ENCODE measurements at places on chromosomes 6 and 20. TPM values are rescaled to one million over a fixed set of nuclear protein-coding genes. Genes with fewer than 3 reads are reported as not detected.

Gene SIRPG
- total RNA-seq = not detected

Gene CDH4
- total RNA-seq = 6.7 TPM

Gene GHRH
- not detected for total RNA-seq

Gene LSM2
- total RNA-seq = 49.8 TPM

Gene SLCO4A1
- total RNA-seq = 10.2 TPM

Gene TMEM151B
- not detected for total RNA-seq

Gene ECT2L
- total RNA-seq = not detected

Gene WFDC12
- total RNA-seq = not detected

Gene RSPH3
- total RNA-seq = 5.4 TPM

Gene DEF6
- 0.08 TPM for total RNA-seq

Gene SAMD3
- total RNA-seq = not detected

Gene EYS
- total RNA-seq = 0.05 TPM

Gene HLA-DRB5
- not detected for total RNA-seq

Gene SEMG1
- total RNA-seq = not detected

Gene SNAI1
- 18.5 TPM for total RNA-seq

Gene MAP3K5
- total RNA-seq = 3.7 TPM

Gene TGM3
- total RNA-seq = not detected

Gene GNMT
- total RNA-seq = 0.09 TPM

Gene MEP1A
- total RNA-seq = not detected

Gene MRAP2
- total RNA-seq = 1.3 TPM

Gene TXLNB
- not detected for total RNA-seq

Gene TINAG
- total RNA-seq = not detected

Gene SS18L1
- total RNA-seq = 8.1 TPM

Gene VSTM2L
- total RNA-seq = 7.1 TPM

Gene MED23
- total RNA-seq = 7.8 TPM

Gene GTSF1L
- not detected for total RNA-seq

Gene SLC17A1
- total RNA-seq = not detected

Gene HSD17B8
- 16.0 TPM for total RNA-seq

Gene GABRR1
- total RNA-seq = not detected

Gene MUC21
- total RNA-seq = not detected

Gene CFAP61
- 0.37 TPM for total RNA-seq

Gene AVP
- not detected for total RNA-seq

Gene HLA-DMB
- 1.7 TPM for total RNA-seq

Gene LY6G6F
- not detected for total RNA-seq

Gene SMPDL3A
- 3.4 TPM for total RNA-seq

Gene SLC17A9
- total RNA-seq = not detected

Gene TSPO2
- not detected for total RNA-seq

Gene SESN1
- 9.5 TPM for total RNA-seq

Gene PCMT1
- total RNA-seq = 90.3 TPM

Gene B4GALT5
- 61.3 TPM for total RNA-seq

Gene SCRT2
- not detected for total RNA-seq

Gene LGSN
- 4.8 TPM for total RNA-seq

Data from A549 treated with DMSO at 1 μM for 4 hours (cell line).